ENCODE measurements at places on chromosomes 3 and 15.
A peak's percentile ranks its signal among the peaks of the same experiment; 100 is the strongest.

DNA sequence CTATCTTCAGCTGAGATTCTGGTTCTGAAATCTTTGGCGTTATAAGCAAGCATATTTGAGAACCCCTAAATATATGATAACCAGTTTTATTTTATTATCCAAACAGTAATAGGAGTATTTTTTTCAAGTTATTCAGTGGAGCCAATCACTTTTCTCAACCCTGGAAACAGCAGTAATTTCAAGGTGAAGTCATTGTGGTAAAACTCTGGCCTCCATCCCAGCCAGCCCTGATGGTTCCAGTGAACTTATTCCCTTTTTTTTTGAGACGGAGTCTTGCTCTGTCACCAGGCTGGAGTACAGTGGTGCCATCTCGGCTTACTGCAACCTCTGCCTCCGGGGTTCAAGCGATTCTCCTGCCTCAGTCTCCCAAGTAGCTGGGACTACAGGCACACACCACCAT, 545.4 kb upstream of the IL12A start:
- no peak for DNase-seq

DNA sequence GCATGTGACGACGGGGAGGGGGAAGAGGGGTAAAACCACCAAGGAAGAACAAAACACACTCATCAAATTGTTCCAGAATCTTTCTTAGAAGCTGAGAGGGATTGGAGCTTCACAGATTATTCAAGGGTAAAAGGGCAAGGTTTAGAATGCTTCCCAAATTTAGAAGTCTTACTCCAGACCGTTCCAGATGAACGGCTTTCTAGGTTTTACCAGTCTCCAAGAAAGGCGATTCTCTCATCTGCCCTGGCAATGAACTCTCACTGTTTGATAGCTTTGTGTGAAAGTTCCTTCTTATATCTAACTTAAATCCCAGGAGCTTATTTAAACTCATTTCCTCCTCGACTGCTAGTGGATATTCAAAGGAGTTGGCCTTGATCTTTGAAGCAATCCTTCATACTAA, 124.3 kb upstream of the PRICKLE2 start:
- no peak for DNase-seq

DNA sequence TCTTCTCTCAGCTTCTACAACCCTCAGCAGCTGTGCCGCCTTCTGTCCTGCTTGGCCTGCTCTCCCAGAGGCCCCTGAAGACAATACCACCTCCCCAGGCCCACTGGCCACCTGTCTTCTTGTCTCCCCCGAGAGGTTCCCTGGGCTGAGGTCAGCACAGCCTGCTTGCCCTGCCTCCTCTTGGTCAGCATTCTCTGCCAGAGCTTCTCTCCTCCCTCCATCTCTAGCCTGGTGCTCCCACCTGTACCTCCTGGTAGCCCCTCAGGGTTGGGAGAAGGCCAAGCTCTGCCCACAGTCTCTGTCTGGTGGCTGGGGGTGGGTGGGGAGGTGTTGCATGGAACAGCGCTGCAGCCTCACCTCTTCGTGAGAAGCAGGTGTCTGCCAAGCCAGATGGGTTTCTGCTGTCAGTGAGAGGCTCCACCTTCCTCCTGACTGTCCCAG, 5.6 kb upstream of the ISLR start:
- no peak for DNase-seq

DNA sequence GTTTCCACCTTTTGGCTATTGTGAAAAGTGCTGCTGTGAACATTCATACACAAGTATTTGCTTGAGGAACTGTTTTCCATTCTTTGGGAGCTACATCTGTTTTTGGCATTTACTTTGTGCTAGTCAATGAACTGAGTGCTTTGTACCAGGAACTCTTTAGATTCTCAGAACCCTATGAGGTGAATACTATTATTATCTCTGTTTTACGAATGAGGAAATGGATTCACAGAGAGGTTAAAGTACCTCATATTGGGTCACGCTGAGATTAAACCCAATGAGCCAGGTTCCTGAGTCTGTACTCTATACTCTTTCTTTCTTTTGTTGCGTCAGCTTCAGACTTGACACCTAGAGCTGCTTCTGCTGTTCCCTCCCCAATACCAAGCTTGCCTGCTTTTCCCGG, 358.1 kb downstream of the CNTN4 start:
- DNase-seq, result no peak

DNA sequence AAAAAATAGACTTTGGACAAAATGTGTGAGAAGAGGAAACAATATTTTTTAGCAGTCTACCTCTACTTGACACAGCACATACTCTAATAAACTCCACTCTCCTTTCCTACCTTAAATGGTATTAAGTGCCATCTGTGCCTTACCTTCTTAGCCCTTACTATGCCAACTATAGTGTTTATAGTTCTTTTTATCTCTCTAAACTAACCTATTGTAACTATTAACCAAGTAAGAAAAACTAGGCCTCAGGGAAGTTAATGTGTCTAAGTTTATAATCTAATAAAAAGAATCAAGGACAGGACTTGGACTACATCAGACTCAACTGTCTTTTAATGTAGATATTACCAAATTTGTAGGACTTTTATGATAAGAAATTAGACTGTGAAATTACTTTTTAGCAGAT, 251.7 kb upstream of the ROBO2 start:
- DNase-seq, result no peak

- DNase-seq, result no peak
Observed at GRCh38 chr15:27214032-27214431, 243.1 kb downstream of the GABRG3 start.

DNA sequence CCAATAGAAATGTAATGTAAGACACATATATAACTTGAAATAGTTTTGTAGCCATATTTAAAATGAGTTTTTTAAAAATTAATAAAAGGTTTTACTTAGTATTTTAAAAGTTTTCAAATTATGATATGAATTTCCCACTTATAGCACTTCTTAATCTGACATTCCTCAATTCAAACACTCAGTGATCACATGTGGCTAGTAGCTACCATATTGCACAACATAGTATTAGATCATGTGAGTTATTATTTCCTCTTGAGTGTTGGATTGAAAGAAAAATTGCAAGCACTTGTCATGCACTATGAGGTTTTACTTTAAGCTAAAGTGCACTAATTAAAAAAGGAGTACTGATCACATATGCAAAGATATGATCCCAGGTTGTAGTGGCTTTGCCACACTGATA, 453.4 kb upstream of the ROBO2 start:
- no peak for DNase-seq

- DNase-seq, result peak; percentile 8
Observed at GRCh38 chr3:52339612-52340011, 23.5 kb downstream of the DNAH1 start.

GRCh38 chr3:176663837-176664831, 533.1 kb downstream of the TBL1XR1 start:
- no peak for DNase-seq

DNA sequence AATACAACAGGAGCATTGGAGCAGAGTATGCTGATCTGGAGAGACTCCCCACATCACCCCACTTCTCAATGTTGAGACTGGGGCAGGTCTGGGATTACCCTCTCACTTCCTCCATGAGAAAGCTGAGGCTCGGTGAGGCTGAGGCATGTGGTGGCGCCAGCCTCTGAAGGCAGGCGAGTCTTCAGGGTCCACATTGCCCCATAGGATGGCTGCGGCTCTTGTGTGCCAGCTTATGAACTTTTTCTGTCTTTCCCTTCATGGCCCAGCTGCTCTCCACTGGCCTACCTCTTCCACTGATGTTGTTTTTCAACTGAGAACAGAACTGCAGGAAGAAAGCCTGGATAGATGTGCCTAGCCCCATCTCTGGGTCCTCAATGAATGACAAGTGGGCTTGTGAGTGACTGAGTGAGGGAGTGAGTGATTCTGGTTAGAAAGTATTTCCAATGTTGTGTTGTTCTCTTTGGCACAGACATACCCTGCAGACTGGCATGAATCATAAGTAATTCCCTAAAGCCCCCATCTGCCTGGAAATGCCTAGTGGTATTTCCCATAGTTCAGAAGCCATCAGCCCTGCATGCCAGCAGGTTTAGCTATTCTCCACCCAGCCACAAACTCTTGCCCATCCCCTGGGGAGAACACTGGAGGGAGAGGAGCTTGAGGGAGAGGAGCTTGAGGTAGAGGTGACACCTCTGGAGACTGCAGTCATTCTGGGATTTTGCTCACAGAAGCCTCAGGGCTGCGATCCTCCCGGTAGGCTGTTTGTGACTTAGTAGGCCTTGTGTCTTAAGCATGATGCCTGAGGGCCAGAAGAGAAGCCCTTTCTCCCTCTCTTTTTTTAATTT, 56.9 kb downstream of the AMOTL2 start:
- DNase-seq, result no peak

GRCh38 chr3:152197937-152198336, 70.8 kb upstream of the MBNL1 start:
- no peak for DNase-seq

GRCh38 chr3:16406166-16406565, 107.3 kb downstream of the RFTN1 start:
- no peak for DNase-seq

GRCh38 chr15:51290720-51291119, 47.7 kb downstream of the CYP19A1 start:
- no peak for DNase-seq

GRCh38 chr3:113147681-113148261, 63.6 kb upstream of the BOC start:
- DNase-seq, result no peak

DNA sequence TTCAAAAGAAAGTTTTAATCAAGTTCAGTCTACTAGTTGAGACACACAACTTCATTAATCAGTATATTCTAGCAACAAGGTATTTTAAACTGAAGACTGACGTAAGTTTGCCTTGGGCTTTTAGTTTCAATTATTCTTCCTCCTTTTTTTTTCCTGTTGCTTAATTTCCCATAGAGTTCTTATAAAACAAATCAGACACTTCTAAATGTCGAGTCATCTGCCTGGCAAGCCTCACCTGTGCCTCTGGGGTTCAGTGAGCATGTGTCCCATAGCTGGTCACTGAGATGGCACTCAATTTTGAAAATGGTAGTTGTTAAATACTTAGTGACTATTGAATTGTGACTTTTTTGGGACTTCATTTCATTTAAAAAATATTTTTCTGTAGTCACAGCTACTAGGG, 27.4 kb downstream of the NKIRAS1 start:
- no peak for DNase-seq

- DNase-seq, result no peak
Observed at GRCh38 chr3:148062590-148062989, 635.1 kb upstream of the AGTR1 start.

DNA sequence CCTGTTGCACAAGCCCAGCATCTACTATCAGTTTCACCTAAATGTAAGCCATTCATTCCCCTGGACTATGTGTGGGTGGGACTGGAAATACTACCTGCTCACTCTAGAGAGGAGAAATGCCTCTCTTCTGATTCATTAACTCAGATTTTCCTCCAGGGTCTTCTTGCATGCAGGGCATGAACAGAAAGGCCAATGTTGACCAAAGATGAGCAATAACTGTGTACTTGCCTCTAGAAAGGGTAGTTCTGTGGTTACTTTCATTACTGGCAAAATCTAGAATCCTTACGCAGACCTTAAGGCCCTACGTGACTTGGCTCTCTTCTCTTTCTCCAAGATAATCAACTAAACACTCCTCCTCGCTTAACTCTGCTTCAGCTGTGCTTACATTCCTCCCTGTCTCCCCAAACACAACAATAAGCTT, 81.4 kb upstream of the PSMD6 start:
- no peak for DNase-seq

- no peak for DNase-seq
Observed at GRCh38 chr3:34056181-34056910, 257.9 kb downstream of the PDCD6IP start.

Data from stimulated activated CD4-positive, alpha-beta T cell treated with anti-CD3 and anti-CD28 coated beads, Interleukin-1b, Interleukin-23, amount 100 ng/mL, for 24 hours (primary cell).